T follicular helper cell (primary cell): ENCODE measurements at places on chromosomes 1 and 21.

- no peak for DNase-seq
Measured at GRCh38 chr1:40265298-40265697, 7.3 kb downstream of the ZMPSTE24 start.

DNA sequence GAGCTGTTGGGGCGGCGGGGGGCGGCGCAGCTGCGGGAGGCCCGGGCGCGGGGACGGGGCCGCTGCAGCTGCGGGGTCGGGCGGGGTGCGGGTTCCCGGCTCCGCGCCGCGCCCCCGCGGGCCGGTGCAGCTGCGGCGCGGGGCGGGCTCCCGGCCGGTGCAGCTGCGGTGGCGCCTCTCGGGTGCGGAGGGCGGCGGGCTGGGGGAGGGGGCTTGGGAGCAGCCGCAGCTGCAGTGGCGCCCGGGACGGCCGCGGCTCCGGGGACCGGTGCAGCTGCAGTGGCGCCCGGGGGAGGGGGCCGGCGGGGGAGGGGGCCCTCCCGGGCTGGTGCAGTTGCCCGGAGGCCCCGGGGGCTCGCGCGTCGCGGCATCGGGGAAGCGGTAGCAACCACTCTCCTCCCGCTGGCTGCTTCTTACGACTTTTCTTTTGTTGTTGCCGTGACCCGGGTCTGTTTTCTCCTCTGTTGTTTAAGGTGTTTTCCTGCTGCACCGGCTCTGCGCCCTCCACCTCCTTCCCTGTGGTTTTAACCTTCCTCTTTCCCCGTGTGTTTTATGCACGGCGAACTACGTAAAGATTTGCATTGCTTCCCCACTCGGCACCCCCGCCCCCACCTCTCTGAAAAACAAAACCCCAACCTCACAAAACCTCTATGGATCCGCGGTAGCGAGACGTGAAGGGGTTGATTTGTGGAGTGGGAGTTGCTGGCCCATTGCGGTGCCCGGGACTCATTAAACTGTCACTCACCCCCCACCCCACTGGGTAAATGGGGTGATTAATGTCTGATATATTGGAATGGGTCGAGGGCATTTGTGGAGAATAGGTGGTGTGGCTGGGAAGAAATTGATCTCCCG lies 1.7 kb upstream of the ZBTB18 start:
- peak; percentile 46 for DNase-seq

- no peak for DNase-seq
Measured at GRCh38 chr1:12371053-12371452, 141.2 kb downstream of the VPS13D start.

DNA sequence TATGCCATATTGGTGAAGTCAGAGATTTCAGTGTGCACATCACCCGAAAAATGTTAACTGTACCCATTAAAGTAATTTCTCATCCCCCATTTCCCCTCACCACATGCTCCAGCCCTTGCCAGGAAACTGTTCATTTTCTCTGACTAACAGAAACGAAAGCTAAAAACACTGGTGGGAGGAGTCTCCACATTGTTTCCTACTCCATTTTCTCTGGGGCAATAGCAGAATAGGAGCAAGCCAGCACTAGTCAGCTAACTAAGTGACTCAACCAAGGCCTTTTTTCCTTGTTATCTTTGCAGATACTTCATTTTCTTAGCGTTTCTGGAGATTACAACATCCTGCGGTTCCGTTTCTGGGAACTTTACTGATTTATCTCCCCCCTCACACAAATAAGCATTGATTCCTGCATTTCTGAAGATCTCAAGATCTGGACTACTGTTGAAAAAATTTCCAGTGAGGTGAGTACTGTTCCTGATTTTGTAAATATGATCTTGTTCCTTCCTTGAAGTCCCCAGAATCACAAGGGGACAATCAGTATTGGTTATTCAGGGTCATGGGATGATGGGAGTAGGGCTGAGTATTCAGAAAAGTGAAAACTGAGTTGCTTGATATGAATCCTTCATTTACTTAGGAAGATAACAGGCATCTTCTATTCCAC lies at the start of gene IFI16:
IFI16 (plus strand) TSS at position 204 of the 658 bp plus-strand sequence. CDS start 4,774 bp downstream, outside the sequence.
- peak; percentile 30 for DNase-seq

DNA sequence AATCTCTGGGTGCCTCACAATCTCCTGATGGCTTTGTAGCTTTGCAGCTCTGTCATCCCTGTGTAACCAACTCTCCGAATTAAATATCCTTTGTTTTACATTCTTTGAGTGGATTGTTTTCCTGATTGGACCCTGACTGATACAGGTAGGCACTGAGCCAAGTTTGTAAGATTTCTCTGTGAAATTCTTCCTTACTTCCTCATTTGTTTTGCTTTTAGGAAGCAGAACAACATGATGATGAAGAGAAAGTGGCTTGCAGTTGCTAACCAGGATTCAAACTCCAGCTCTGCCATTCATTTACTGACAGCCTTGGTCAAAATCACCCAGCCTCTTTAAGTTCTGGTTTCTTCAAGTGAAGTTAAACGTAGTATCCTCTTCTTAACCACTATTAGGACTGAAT lies 452.3 kb downstream of the OMA1 start:
- DNase-seq: no peak
